Lung microvascular endothelial cell (primary cell): ENCODE measurements at places on chromosomes 2 and 18.

- DNase-seq, result peak; percentile 96
These were observed 51.4 kb upstream of the RIOK3 start for GRCh38 chr18:23401400-23402347.

DNA sequence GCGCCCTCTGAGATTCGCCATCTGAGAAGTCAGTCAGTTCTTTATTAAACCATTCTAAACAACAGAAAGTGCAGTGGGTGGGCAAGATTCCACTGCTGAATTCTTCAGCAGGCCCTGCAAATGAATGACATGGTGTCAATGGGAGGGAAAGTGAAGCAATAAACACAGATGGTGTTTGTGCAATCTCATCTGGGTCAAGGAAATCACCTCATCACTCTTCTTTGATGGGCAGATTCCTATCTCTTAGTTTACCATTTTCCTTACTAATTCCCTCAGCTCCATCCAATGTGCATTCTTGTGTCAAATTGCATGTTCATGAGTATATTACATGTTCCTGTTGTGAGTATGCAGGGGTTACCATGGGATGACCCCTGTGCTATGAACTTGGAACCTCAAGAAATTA is 100.7 kb upstream of the CYP1B1 start:
- no peak for DNase-seq

DNA sequence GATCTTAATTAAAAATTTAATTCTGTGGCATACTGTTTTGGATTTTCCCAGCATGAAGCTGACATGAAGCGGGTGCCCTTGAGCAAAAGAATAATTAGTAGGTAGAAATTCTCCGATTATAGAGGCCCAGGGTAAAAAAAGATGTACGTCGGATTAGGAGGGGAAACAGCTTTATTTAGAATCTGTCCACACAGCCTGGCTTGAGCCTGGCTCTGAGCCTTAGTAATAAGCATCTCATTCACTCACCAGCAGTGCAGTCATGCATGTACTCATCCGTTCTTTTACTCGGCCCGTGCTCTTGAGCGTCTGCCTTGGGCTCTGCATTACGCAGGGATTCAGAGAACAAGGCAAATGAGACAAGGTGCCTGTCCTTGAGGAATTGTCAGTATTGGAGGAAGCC is 219.3 kb downstream of the AGAP1 start:
- DNase-seq, result no peak

DNA sequence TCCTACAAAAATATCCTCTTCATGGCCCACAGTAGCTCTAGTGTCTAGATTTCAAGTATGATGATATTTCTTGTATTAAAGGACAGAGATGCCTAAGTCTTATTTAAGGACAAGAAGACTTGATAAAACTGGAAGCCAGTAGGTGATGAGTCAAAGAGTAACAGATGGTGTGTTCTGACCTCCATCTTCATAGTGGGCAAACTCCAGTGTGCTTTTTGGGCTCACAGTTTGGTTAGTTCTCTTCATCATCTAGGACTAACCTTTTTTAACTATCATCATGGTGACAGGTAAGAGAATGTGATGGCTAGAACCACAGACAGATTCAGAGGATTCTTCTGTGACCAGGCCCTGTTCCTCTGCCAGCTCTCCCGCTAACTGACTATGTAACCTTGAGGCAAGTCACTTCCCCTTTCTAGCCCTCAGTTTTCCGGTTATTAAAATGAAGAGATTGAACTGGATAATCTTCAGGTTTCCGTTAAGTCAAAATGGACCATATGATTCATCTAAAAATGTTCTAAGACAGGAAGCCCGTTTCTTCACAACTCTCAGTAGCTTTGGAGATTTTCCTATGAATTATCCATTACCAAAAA is 140.3 kb upstream of the RASGRP3 start:
- DNase-seq, result peak; percentile 87
